ENCODE measurements at places on chromosomes 1 and 21.

GRCh38 chr1:65264197-65264929 is 45.0 kb upstream of the DNAJC6 start:
- no peak for DNase-seq

DNA sequence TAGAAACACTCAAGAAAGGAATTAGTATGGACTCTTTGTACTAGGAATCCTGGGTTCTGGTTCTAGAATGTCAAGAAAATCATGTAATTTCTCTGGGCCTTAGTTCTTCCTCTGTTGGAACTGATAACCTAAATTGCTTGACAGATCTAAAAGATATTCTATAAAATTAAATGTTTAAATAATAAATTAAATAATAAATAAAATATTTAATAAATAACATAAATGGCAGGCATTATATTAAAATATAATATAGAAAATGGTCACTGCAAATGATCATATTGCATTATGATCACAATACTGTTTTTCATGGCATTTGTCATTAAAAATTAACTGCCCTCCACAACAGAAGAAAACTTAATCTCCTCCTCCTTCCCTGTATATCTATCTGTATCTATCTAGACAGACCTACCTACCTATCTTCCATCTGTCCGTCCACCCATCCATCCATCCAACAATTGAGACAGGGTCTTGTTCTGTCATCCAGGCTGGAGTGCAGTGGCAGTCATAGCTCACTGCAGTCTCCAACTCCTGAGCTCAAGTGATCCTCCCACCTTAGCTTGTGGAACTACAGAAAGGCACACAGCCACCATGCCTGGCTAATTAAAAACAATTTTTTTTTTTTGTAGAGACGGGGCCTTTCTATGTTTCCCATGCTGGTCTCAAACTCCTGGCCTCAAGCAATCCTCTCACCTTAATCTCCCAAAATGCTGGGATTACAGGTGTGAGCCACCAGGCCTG is 16.4 kb downstream of the NUCKS1 start:
- DNase-seq: no peak

GRCh38 chr1:100411019-100411418 is 58.7 kb downstream of the CDC14A start:
- no peak for DNase-seq

- DNase-seq: no peak
These were observed 40.2 kb downstream of the FASLG start for GRCh38 chr1:172699111-172699510.

DNA sequence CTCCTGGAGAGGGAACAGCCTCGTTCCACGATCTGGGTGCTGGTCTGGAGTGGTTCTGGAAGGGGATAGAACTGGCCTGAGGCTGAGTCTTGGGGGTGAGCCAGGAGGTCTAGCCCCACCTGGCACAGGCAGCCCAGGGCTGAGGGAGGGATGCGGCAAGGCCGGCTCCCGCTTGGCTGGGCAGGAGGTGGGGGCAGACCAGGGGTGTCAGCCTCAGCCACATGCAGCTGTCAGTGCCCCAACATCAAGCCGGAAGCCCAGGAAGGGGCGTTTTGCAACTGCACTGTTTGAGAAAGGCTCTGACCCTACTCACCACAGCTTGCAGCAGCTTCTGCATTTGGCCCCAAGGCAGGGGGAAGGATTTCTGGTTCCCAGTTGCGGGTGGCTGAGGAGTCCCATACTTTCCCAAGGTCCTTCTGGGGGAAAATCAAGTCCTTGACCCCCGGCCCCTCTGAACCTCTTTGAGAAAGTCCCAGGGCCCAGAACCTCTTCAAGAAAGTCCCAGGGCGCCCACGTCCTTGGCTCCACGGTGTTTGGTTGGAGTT is 2.0 kb downstream of the EFHD2 start:
- DNase-seq: peak; percentile 23

All from hypothalamus (tissue), 51 donors.